ENCODE measurements at places on chromosomes 16 and 17. TPM values are rescaled to one million over a fixed set of nuclear protein-coding genes. Genes with fewer than 3 reads are reported as not detected.
A peak's percentile ranks its signal among the peaks of the same experiment; 100 is the strongest.

Gene TOX3
- 13.7 TPM for total RNA-seq

Gene SLC6A4
- total RNA-seq = 0.14 TPM

GRCh38 chr16:85574672-85575475 is 38.2 kb upstream of the GSE1 start:
- H3K27me3 ChIP-seq = 0 out of 2 replicates have a peak, but pooled peaks cover 3% of the 10 kb centered on the region
- no peaks in the 10 kb centered on the region for H3K36me3 ChIP-seq
- H3K27ac ChIP-seq = 0 out of 2 replicates have a peak overlapping the region, but pooled peaks have one; percentile 30
- H3K4me1 ChIP-seq = peaks cover 66% of the 10 kb centered on the region
- no peak overlapping the region for H3K4me3 ChIP-seq

DNA sequence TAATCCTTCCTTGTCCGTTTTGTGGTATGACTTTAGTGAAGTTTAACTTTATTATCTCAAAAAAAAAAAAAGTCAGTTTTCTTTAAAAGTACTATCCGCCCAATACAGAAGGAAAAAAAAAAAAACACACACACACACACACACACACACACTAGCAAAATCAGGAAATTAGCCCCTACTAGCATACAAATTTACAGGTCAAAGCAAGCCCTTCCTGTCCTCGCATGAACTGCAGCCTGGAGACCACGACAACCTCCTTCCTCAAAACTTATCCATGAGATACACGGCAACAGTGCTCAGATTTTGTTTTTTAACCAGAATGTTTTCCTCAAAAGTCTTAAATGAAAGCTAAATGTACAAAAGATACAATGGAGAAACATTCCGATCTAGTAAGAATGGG is 16.2 kb downstream of the NCOR1 start:
- DNase-seq = peak; percentile 38
- peak overlapping the region; percentile 18 for H3K27ac ChIP-seq
- H3K4me1 ChIP-seq = peaks cover 26% of the 10 kb centered on the region
- no peaks in the 10 kb centered on the region for H3K27me3 ChIP-seq
- no peaks in the 10 kb centered on the region for H3K36me3 ChIP-seq
